ENCODE measurements at places on chromosomes 5 and 9. TPM values are rescaled to one million over a fixed set of nuclear protein-coding genes. Genes with fewer than 3 reads are reported as not detected.
A peak's percentile ranks its signal among the peaks of the same experiment; 100 is the strongest.

Gene CA9
- total RNA-seq: 4.5 TPM

Gene NR2F1
- not detected for total RNA-seq

Gene LCN9
- not detected for total RNA-seq

Gene C9orf40
- 20.9 TPM for total RNA-seq

Gene PCDHGA2
- total RNA-seq: not detected

- no peaks in the 10 kb centered on the region for H3K4me1 ChIP-seq
- H3K27me3 ChIP-seq: peaks cover 4% of the 10 kb centered on the region
- no peak overlapping the region for H3K4me3 ChIP-seq
- DNase-seq: no peak
- H3K27ac ChIP-seq: no peak overlapping the region
Measured at GRCh38 chr5:140010798-140011197, 32.3 kb downstream of the NRG2 start.

GRCh38 chr9:93089024-93089423 is 7.0 kb upstream of the CARD19 start:
- peaks cover 59% of the 10 kb centered on the region for H3K4me1 ChIP-seq
- H3K4me3 ChIP-seq: no peak overlapping the region
- H3K36me3 ChIP-seq: peaks cover 51% of the 10 kb centered on the region
- peak overlapping the region; percentile 50 for H3K27ac ChIP-seq

- H3K27ac ChIP-seq: no peak overlapping the region
- DNase-seq: no peak
- no peaks in the 10 kb centered on the region for H3K36me3 ChIP-seq
- no peak overlapping the region for H3K4me3 ChIP-seq
- H3K27me3 ChIP-seq: no peaks in the 10 kb centered on the region
Measured at GRCh38 chr5:109034306-109034705, 286.6 kb downstream of the FER start.

DNA sequence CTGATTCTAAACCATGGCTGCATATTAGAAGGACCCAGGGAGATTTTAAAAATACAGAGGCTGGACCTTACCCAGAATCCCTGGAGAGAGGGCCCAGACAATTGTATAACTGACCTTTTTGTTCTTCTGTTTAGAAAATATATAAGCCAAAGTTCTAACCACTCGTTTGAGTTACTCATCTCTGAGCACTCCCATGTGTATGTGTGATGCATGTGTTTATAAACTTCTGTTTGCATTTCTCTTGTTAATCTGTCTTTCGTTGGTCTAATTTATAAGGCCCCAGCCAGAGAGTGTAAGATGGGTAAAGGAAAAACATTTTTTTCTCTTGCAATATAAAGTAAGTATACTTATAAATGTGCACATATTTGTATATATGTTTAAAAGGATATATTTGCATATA is 443.9 kb downstream of the ZNF608 start:
- H3K36me3 ChIP-seq: no peaks in the 10 kb centered on the region
- H3K27ac ChIP-seq: no peak overlapping the region
- no peaks in the 10 kb centered on the region for H3K4me1 ChIP-seq
- DNase-seq: no peak
- H3K27me3 ChIP-seq: no peaks in the 10 kb centered on the region
- H3K4me3 ChIP-seq: no peak overlapping the region

DNA sequence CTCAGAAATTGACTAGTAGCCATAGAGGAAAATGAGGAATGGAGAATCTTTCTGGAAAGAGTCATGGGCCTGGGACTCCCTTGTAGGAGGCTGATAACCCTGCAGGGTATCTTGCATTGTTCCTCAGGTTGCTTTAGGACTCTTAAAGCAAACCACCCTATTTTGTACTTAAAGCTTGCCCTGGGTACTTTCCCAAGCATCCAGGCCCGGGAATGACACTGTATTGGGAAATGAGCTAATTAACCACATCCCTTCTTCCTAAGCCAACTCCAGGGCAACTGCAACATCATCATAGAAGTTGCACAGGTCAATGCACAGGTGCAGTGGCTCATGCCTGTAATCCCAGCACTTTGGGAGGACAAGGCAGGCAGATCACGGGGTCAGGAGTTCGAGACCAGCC is 55.9 kb downstream of the UGCG start:
- H3K36me3 ChIP-seq: no peaks in the 10 kb centered on the region
- no peak for DNase-seq
- no peaks in the 10 kb centered on the region for H3K27me3 ChIP-seq
- H3K4me3 ChIP-seq: no peak overlapping the region
- peaks cover 9% of the 10 kb centered on the region for H3K4me1 ChIP-seq

DNA sequence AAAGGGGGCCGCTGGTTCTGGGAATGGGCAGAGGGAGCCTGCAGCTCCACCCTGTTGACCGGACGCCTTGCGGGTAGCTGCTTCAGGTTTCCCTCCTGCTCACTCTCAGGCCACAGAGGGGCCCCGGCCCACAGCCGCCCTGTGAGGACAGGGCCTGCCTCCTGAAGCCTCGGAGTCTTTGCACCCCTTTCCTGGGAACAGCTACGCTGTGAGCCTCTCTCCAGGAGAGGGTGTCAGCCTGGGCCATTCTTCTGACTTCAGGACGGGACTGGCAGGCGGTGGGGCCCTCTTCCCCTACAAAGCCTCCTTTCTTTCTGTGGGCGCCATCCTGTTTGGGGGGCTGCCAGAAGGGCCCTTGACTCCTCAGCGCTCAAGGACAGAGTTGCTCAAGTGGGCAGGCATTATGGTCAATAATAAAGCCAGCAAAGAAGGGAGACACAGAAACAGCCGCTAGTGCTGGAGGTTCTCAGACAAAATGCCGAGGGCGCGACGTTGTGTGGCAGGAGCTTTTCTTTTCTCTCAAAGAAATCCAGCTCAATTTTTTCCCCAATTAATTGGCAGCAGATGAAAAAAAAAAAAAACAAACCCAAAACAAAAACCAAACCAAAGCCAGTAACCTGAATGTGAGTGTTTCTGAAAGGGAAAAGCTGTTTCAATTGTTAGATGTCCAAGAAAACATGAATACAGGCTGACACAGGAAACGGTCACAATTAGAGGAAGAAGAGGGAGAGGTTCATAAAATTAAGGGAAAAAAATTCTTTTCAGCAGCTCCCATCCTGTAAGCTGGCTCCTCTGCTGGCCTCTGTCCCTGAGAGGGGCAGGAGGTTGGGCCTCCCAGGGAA is 12.8 kb upstream of the SLC25A51 start:
- H3K27ac ChIP-seq: no peak overlapping the region
- no peak overlapping the region for H3K4me3 ChIP-seq
- H3K27me3 ChIP-seq: no peaks in the 10 kb centered on the region
- no peaks in the 10 kb centered on the region for H3K4me1 ChIP-seq
- DNase-seq: no peak

- peak; percentile 35 for DNase-seq
- H3K4me1 ChIP-seq: peaks cover 21% of the 10 kb centered on the region
- H3K4me3 ChIP-seq: peak overlapping the region; percentile 70
- no peaks in the 10 kb centered on the region for H3K27me3 ChIP-seq
Measured at GRCh38 chr9:136740971-136741882, 1.5 kb downstream of the LCN10 start.

DNA sequence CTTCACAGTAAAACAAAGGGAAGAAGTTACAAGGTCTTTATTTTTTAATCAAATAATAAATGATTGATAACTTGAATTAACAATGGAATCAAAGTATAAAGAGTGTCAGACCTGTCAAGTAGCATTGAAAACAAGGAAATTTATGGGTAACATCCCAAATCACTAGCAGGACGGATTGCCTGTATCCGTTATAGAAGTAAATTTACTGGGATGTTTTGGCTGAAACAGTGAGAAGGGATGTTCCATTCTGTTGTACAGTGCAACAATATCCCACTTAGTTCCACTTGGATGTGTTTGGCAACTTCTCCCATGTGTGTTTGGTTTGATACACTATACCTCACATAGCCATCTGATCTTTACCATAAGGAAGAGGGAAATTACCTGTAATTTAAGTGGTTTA is 421.0 kb upstream of the CHD1 start:
- no peaks in the 10 kb centered on the region for H3K36me3 ChIP-seq
- H3K4me3 ChIP-seq: no peak overlapping the region
- no peaks in the 10 kb centered on the region for H3K27me3 ChIP-seq
- DNase-seq: no peak
- H3K27ac ChIP-seq: no peak overlapping the region
- H3K4me1 ChIP-seq: no peaks in the 10 kb centered on the region

Measured in activated CD8-positive, alpha-beta T cell treated with anti-CD3 and anti-CD28 coated beads for 36 hours (primary cell).